Activated CD4-positive, alpha-beta T cell treated with anti-CD3 and anti-CD28 coated beads, Interleukin-2, amount 50 U/mL, for 48 hours (primary cell): ENCODE measurements at places on chromosomes 2 and 18.
A peak's percentile ranks its signal among the peaks of the same experiment; 100 is the strongest.

- no peak for DNase-seq
These were observed 175.4 kb downstream of the LCLAT1 start for GRCh38 chr2:30622452-30622851.

GRCh38 chr2:73202156-73203054 is at the start of gene NOTO:
NOTO (plus strand) TSS chr2:73202574; CDS start chr2:73202667, 93 bp downstream.
- DNase-seq, result peak; percentile 19

DNA sequence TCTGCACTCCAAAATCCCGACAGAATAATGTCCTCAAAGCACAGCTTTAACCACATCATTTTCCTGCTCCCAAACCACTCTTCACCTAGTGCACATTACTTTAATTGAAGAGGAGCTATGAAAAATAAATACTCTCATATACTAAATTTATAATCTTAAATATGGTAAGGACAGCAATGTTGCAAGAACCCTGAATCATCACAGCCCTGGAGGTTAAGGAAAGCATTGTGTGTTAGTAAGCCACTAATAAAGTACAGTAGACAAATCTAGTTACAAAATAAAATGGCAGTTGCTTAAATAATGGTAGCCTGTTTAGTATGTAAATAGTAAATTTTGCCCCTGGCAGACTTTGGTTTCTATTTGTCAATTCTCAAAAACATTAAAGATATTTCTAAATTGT is 27.0 kb upstream of the CCDC178 start:
- DNase-seq, result no peak

DNA sequence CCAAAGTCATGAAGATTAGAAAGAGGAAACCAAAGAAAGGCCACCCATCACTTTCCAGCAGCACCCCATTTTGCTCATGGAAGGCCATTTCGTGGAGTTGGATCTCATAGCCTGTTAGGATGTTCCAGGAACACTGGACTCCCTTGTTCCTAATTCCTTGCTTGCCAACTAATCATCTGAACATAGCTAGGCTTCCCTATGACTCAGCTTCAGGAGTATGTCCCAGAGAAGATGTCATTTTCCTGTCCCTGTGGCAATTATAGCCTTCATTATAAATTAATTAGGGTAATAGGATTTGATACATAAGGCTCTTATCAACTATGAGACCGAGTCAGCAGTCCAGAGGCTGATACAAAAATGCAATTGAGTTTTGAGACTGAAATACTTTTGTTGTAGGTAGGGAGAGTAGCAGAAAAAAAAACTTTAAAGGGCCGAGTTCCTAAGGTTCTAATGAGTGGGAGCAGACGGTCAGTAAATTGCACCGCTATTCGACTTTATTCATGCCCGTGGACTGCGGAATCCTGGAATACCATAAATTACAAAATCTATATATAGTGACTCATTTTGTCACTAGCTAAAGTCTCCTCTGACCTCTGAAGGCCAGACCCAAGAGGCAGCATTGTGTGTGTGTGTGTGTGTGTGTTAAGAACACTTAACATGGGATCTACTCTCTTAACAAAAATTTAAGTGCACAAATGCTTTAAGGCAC is 311.8 kb downstream of the FBXO15 start:
- DNase-seq, result no peak

DNA sequence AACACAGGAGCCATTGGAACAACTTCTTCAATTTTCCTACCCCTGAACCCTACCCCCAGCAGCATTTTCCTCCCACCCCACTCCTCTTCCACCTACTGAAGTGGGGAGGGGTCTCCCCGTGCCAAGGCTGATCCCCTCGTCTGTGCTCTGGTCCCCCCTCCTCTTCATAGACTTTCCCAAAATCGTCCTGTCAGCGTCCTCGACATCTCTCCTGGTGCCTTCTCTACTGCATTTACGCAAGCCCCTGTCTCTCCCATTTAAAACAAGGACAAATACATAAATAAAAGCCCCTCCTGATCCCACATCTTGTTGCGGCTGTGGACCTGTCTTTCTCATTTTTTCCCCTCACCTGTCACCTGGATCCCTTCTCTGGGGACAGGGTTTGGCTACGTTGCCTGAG is 42.2 kb downstream of the EMX1 start:
- no peak for DNase-seq

DNA sequence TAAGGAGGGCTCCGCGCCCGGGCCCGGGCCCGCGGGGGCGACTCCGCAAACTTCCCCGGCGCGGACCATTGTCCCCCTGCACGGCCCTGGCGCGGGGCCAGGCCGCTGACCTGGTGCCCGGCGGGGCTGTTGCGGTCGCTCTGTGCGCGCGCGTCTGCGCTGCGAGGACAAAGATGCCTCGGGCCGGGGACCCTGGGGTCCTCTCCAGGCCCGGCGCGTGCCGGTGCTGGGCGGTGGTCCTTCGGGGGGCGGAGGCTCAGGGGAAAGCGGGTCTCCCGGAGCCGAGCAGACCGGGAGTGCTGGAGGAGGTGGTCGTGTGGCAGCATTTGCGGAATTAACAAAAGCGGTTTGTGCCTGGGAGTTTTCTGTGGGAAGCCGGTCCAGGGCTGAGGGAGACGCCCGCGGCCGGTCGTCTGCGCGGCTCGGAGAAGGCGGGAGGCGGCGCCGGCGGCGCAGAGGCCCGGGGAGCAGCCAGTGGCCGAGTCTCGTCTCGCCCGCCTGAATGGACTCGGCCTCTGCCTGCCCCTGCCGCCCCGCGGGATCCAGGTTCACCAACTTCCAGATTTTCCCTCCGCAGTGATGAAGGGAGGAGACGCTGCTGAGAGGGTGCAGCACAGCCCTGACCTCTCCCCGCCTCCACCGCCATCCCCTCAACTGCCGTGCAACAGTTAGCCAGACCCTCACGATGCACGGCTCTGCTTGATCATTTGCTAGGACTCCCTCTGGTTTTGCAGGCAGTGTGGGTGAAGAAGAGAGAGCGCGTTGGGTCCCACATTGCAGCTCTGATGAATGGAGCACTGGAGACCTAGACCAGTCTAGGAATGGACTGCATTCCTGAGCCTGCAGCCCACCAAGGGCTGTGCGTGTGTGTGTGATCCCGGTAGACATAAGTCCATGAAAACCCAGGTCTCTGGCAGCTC is 705 bp downstream of the EFR3B start:
- DNase-seq, result peak; percentile 17
